ENCODE measurements at places on chromosomes 12 and 14. TPM values are rescaled to one million over a fixed set of nuclear protein-coding genes. Genes with fewer than 3 reads are reported as not detected.

DNA sequence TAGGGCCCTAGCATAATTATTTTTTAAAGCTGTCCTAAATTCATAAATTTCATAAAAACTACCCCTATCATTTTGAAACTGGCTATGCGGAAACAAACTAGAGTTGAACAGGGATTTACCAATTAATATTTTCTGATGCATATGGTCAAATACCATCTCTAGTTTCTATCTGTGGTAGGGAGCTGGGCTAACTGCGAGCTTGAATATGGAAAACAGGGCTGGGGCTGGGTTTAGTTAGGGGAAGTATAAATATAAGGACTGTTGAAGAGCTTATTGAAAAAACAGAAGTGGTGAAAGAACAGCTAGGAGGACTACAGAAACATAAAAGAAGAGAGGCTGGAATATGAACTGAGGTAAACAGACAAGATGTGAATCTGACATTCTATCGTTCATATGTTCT is 91.8 kb downstream of the SLC38A1 start:
- no peak for DNase-seq

The SMOC1 gene
- 0.45 TPM for total RNA-seq

The PSMA6 gene
- total RNA-seq = 185 TPM

The FOXA1 gene
- not detected for total RNA-seq

DNA sequence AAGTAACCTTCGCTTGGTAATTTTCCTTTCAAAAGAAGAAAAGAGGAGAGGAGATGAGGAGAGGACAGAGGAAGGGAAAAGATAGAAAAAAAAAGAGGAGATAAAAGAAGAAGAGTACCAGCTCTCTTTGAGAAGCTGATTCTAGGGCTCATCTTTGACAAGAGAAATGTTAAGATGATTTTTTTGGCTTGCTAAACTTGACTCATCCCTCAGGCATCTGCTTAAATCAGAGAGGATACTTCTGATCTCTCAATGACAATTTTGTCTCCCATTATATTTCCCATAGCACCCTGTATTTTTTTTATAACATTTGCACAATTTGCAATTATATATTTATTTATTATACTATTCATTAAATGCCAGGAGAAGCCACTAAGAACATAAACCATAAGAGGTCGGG is 17.1 kb downstream of the SYT1 start:
- DNase-seq = no peak

- no peak for DNase-seq
Observed at GRCh38 chr12:62917926-62918325, 17.0 kb downstream of the PPM1H start.

DNA sequence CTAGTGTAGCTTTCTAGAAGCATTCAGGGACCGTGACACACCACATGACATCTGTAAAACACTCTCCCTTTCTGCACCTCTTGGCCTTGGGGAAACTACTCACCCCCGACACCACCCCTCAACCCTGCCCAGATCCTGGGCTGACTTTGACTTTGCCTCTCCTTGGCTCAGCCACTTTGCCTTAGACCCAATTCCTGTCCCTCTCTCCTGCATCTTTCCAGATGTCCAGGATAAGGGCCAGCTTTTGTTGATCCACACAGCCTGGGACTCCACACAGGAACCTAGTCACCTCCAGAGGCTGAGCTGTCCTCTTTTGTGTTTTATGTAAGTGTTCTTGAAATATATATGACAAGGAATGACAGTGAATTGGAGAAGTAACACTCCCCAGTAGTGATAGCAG is 153.7 kb upstream of the PLXNC1 start:
- DNase-seq = no peak

The SERPINA5 gene
- total RNA-seq = 4.0 TPM

- no peak for DNase-seq
Observed at GRCh38 chr14:44030831-44031383, 476.2 kb downstream of the FSCB start.

DNA sequence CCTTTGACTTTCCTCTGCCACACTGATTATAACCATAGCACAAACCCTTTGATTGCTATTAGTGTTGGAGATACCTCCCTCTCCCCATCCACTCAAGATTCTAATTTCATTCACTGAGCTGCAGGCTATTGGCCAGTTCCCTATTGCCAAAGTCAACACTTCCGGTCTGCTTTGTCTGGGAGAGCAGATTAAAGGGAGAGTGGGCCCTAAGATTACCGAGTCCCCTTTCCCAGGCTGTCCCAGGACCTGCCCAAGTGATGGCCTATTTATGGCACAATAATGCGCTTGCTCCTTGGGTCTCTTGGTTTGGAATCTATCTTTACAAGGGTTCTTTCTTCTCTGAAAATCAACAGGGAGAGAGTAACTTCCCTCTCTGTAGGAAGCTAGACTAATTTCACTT is 42.9 kb upstream of the LTBP2 start:
- no peak for DNase-seq

GRCh38 chr12:51850965-51851299 is 2.4 kb upstream of the FIGNL2 start:
- no peak for DNase-seq

The ZNF891 gene
- total RNA-seq = 1.0 TPM

DNA sequence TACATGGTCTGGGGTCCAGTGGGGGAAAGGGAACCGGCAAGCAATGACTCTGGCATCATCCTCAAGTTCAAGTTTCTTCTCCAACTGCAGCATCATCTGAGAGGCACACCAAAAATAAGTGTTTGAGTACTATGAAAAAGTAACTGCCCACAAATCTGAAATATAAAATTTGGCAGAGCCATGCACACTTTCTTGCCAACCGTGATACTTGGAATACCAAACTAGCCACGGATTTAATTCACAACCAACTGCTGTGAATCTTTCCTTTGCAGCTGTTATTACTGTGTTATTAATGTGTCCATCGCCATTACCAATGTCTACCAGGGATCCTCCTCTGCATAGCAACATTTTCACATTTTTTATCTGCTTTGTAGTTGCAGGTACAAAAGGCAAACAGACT is 74.6 kb downstream of the GXYLT1 start:
- DNase-seq = no peak

GRCh38 chr14:91284146-91284790 is 39.8 kb upstream of the GPR68 start:
- DNase-seq = no peak

The HOXC4 gene
- total RNA-seq = not detected

- peak; percentile 81 for DNase-seq
Observed at GRCh38 chr14:71320734-71321573, 413.7 kb downstream of the PCNX1 start.

The CLEC1B gene
- not detected for total RNA-seq

DNA sequence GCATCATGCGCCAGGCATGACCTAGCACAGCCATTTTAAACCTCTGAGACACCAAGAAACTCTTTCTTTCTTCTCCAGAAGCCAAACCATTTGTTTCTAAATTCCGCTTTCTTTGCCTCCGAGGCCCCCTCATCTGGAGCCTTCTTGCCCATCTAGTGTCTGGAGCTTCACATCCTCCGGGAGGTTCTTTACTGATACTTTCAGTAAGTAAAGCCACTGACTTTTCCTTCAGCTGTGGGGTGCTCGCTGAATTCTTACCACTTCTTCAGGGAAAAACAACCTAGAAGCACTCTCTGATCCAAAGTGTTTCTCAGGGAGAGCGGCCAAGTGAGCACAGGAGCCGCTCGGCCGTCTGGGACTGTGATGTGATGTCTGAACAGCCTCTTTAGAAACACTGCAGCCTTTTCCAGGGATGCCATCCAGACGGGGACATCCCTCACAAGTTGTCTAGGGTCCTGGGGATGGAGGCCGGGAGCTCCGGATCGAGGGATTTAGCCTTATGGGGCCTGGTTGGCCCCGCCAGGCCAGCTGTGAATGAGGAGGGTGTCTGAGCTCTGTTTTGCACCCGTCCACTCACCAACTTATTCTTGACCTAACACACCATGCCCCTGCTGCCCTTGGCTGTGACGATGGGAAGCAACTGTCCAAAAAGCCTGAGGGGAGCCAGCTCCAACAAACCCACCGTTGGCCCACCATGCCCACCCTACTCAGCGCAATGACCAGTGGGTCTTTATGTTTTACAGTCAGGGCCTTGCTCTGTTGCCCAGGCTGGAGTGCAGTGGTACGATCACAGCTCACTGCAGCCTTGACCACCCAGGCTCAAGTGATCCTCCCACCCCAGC is 160.6 kb downstream of the ZFP36L1 start:
- peak; percentile 63 for DNase-seq

- DNase-seq = no peak
Observed at GRCh38 chr12:83801972-83802371, 1110.6 kb downstream of the SLC6A15 start.

GRCh38 chr14:41663473-41663850 is 56.8 kb downstream of the LRFN5 start:
- DNase-seq = no peak
